Activated CD4-positive, alpha-beta T cell treated with anti-CD3 and anti-CD28 coated beads, Interleukin-2, Interleukin-6, amounts not matched to agents 100 ng/mL and 50 ng/mL, durations not matched to agents 16 hours and 8 hours (primary cell): ENCODE measurements at places on chromosomes 16 and 17.

- peak; percentile 58 for DNase-seq
Observed at GRCh38 chr17:50272711-50273653, 1.3 kb upstream of the TMEM92 start.

DNA sequence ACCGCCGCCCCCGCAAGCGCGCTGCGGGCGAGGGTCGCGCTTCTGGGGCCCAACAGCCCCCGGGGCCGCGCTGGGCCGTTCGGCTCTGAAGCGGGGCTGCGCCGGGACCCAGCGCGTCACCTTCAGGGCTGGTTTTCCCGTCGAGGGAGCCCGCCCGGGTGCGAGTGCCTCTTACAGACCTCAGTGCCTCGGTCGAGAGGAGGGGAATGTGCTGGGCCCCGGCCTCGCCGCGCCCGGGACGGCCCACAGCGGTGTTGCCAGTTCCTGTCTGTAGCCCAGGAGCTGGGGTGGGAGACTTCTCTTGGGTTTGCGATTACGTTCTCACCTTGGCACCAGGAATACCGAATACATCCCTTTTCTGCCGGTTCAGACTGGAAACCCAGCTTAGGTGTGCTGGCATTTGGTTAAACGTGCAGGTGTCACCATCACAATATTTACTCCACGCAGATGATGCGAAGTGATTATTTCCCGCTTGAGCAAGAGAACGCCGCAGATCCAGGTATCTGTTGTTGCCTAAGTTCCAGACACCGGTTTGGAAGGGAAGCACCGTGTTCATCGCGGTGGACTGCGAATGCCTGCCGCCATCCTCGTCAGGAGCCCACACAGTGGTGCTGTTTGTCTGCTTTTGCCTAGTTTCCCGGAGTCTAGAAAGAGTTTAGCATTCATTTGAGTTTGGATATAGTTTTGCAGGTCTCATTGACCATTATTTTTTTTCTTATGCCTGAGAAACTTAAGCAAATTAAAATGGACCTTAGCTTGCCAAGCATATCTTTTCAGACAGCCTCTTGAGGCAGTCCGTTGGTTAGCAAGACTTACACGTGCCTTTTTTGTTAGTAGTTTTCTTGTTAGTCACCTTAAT is 914 bp downstream of the MAP1LC3B start:
- DNase-seq: peak; percentile 62

DNA sequence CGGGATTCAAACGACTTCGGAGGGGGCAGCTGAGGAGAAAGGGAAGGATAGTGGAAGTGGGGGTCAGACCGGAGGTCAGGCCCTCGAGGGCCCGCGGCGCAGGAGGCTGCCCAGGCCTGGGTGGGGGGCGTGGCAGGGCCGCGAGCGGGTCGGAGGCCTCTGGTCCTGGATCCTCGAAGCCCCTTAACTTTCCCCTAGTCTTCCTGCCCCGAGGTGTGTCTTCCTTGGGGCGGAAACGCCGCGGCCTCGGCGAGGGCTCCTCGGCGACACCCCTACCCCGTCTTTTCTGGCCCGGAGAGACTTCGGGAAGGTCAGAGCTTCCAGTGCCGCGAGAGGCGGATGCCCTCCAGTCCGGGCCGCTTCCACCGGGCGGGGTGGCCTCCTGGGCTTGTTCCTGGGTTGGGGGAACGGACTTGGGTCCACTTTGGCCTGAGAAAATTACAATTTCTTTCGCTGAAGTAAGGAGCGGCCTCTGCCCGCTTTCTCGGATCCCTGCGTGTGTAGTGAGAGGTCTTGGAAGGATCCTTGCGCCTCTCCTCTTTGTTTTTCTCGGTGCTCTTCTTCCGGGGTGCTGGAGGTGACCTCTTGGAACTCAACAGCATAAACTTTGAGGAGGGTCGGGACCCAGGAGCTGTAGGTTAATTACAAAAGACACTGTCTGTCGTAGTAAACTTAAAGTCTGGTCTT is 491 bp downstream of the IST1 start:
- DNase-seq: peak; percentile 46

DNA sequence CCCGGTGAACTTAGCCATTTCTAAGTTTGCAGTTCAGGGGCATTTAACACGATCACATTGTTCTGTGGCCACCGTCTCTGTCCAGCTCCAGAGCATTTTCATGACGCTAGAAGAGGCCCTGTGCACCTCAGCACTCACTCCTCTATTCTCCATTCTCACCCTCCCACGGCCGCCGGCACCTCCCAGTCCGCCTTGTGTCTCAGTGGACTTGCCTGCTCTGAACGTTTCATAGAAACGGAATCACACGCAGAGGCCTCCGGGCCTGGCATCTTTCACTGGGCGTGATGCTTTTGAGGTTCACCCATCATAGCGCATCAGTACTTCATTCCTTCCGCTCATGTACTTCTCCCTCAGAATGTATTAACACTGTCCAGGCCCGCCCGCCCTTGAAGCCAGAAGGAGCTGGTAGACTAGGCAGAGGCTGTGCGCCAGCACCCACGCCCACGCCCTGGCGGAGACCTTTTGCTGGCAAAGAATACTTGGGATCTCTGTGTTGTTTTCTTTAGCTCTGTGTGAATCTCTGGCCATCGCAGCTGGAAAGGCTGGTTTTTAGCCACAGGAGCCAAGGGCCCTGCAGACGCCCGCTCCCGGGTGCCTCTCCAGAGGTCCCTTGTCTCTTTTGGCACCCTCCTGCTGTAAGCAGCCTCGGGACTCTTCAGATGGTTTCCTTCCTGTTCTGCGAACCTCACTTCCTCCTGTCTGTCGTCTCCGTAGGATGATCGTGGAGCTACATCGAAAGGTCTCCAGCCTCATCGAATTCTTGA is 23.4 kb upstream of the JPT2 start:
- no peak for DNase-seq

DNA sequence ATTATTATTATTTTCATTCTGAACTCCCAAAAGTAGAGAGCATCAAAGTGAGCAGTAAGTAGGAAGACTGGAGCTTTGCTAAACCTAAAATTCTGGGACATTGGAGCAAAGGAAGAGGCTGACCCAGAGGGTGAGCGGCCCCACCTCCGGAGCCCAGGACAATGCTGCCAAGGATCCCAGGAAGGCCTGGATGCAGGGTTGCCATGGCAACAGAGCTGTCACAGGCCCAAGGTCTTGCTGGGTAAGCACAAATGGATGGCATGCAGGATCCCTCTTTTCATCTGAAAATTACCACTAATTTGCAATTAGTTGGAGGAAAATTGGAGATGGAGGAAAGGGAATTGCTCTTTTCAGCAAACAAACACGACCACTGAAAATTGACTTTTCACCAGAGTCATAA is 457.9 kb upstream of the CDH5 start:
- DNase-seq: no peak

DNA sequence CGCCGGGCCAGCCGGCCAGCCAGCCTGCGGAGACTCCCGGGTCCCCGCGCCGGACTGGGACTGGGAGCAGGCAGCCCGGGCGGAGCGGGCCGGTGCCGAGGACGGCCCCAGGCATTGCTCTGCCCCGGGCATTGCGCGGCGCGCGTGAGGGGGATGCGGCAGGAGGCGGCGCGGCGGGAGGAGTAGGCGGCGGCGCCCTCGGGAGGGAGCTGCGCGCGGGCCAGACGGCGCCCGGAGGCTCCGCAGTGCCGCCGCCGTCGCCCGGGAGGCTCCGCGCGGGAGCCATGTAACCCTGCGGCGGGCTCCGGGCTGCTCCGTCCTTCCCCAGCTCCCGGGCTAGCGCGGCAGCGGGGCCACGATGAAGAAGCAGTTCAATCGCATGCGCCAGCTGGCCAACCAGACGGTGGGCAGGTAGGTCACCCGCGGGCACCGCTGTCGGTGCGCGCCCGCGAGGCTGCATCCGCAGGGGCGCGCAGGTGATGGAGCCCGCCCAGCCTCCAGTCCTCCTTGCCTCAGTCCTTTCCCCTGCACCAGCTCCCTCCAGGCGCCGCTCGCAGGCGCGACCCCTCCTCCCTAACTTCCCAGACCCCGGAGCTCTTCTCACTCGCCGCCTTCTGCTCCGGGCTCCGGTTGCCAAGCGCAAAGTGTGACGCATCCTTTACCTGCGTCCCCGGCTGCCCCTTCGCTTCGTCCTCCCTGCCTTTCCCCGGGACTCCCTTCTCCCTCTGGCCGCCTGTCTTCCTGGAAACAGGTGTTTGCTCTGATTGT is at the start of gene ARHGAP44:
Gene ARHGAP44, plus strand, starts transcription at position 18 of the 768 bp plus-strand sequence. Its CDS starts 341 bp downstream, at position 359.
- DNase-seq: peak; percentile 0

GRCh38 chr17:59504821-59505220 is 60.6 kb upstream of the DHX40 start:
- no peak for DNase-seq

DNA sequence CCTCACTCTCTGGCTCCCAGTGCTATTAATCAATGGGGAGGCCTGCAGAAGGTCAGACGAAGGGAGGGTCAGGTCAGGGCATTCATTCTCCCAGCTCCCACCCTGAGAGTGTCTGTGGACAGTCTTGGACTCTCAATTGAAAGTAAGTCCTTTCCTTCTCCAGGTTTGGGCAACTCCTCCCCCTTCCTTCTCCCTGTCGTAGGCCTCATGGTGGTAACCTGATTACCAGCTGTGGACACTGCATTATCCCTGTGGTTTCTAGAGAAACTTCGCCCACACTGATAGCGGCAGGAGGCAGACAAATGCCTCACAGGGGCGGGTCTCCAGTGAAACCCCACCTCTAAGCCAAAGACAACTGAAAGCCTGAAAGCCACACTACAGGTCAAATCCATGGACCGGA is 57.7 kb upstream of the SLC25A19 start:
- peak; percentile 39 for DNase-seq

DNA sequence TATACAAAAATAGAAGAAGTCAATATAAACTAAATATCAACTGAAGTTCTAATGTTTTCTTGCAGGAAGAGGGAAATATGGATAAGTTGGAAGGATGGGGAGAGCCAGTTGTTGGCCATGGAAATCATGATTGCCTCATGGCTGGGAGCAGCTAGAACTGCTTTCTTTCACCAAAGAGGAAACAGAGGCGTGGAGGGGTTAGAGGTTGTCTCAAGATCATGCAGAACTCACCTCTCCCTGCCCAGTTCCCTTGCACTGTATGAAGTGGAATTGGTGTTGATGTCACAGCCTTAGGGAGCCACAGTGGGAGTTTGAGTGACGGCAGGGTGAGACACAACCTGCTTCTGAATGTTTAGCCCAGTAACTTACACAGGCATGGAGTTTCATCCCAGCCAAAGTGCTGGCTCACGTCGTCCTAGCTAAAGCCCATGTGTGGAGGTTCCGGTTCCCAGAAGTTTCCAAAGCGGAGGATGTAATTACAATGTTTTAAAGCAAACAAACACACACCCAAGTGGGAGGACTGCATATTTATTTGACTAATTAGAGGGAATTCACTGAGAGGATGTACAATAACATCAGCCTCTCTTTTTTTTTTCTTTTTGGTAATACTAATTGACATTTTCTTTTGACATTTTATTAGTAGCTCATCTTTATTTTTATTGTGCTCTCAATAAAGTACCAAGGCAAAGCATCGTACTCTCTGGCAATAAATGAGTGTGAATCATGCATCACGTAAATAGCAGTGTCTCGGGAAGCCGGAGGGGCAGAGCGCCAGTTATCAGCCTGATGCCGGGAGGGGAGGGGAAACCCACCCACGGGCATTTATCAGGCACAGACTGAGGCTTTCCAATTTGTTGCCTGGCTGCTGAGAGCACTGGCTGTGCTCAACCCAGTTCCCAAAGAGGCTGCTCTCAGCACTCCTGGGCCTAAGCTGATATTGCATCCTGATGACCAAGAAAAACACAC is 118.7 kb upstream of the CDH5 start:
- DNase-seq: no peak

- DNase-seq: peak; percentile 76
Observed at GRCh38 chr16:23917621-23918020, 81.8 kb downstream of the PRKCB start.

DNA sequence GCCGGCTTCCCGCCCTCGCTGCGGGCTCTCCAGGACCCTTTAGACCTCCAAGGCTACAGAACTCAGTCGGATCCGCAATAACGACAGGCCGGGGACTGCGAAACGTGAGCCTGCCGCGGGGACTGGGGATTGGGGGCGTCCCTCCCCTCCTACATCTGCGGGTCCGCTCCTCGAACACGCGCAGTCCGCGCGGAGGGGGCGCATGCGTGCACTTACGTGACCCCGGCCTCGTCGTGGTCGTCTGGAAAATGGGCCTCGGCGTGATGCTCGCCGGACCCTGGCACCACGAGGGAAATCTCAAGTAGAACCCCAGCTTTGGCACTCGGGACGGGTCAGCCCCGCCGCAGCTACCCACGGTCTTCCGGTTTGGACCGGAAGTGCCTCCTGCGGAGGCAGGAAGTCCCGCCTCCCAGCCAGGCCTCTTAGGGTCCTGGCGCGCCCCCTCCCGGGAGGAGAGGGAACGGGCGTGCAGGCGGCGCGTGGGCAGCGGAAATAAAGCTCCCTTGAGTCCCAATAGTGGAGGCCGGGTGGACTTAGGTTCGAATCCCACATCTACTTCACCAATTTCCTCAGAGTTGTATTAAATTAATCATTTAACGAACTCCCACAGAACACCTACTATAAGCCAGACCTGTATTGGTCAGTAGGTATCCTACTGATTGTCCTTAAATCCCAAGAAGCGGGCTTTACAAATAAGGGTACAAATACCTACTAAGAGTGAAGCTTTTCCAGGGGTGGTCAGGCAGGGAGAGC is at the start of gene TAF1C:
Gene TAF1C, minus strand, starts transcription at position 373 of the 753 bp plus-strand sequence. CDS start 2,069 bp downstream, outside the sequence.
- peak; percentile 95 for DNase-seq

- no peak for DNase-seq
Observed at GRCh38 chr17:34242587-34243363, 12.3 kb upstream of the CCL2 start.

GRCh38 chr17:80352991-80353665 is 61.8 kb upstream of the ENDOV start:
- no peak for DNase-seq

DNA sequence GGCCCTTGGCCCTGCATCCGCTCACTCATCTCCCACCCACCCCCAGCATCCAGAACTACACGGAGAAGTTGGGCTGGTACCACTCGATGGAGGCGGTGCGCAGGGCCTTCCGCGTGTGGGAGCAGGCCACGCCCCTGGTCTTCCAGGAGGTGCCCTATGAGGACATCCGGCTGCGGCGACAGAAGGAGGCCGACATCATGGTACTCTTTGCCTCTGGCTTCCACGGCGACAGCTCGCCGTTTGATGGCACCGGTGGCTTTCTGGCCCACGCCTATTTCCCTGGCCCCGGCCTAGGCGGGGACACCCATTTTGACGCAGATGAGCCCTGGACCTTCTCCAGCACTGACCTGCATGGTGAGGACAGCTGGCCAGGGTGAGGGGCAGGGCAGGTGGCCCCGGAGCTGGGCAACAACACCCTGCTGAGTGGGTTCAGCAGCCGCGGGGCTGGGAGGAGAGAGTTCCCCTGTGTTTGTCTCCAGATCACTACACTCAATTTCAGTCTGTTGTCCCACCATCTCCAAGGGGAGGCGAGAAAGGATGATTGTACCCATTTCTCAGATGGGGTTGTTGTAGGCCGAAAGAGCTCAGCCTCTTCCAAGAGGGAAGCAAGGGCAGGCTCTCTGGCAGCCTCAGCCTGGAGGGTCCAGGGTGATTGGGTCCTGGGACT is 14.4 kb downstream of the MMP15 start:
- DNase-seq: no peak

GRCh38 chr16:30902029-30902972 is 5.9 kb downstream of the CTF1 start:
- peak; percentile 69 for DNase-seq

DNA sequence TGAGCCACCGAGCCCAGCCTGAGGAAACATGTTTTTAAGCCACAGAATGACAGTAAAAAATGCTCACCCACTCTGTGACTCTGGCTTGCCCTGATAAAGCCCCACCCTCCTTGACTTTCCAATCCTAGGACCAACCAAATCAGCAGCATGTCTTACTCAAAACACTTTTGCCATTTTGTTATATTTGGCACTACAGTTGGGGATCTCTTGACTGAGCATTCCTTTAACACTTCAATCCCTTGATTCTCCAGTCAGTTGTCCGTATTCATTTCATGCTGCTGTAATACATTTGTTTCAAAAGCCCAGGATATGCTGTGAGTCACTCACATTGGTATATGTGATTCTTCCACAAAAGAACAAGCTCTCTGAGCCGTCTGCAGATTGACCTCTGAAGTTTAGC is 8.2 kb downstream of the MYH3 start:
- no peak for DNase-seq
